CD4-positive, alpha-beta T cell treated with Interferon alpha-2 for 1 hour (primary cell): ENCODE measurements at places on chromosomes 12 and 14.

- no peak for DNase-seq
These were observed 483.3 kb downstream of the ZFP36L1 start for GRCh38 chr14:68309616-68310015.

GRCh38 chr14:99769799-99770198, 23.4 kb upstream of the EML1 start:
- DNase-seq, result no peak

DNA sequence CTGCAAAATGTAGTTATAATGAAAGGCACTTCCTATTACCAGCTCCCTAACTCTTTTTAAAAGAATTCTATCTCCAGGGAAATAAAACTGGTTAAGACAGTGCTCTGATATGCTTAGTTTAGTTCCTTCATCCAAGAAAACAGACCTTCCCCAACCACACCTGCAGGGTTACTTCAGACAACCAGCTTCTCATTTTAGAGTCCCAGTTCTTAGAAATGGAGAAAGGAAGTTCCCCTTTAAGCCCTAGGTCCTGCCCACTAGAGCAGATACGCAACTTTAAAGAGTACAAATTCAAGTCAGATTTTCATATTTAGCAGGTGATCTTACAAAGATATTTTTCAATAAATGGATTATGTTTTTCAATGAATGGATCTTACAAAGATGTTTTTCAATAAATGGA, 4.4 kb upstream of the WSB2 start:
- peak; percentile 37 for DNase-seq

DNA sequence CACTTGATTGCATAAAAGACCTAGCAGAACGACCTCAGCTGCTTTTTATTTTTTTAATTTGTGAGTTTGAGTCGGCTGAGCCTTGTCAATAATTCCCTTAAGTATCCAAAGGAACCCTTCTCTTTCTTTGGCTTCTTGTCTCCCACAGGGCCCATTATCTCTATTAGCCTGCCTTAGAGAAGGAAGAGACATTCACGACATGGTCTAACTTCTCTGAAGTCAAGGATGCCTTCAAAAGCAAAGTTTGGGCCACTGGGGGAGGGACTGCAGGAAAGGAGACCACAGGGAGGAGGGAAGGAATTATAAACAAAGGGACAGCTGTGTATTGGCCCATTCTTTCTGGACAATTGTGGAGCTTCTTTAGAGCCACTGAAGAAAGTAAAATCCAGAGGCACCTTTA, 126.4 kb downstream of the BRMS1L start:
- no peak for DNase-seq

- peak; percentile 60 for DNase-seq
These were observed 11.5 kb downstream of the ZFP36L1 start for GRCh38 chr14:68781161-68782021.

DNA sequence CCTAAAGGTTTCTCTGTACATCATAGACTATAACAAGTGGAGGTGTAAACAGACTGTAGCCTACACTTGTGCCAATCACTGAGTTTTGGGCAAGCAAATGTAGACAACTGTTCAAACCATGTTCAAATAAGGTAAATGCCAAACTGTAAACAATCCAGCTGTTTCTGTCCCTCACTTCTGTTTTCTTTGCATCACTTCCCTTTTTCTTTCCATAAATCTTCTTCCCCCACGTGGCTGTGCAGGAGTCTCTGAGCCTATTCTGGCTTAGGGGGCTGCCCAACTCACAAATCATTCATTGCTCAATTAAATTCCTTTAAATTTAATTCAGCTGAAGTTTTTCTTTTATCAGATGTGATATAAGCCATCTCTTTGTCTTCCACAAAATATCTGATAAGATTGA, 65.1 kb upstream of the CPM start:
- no peak for DNase-seq

DNA sequence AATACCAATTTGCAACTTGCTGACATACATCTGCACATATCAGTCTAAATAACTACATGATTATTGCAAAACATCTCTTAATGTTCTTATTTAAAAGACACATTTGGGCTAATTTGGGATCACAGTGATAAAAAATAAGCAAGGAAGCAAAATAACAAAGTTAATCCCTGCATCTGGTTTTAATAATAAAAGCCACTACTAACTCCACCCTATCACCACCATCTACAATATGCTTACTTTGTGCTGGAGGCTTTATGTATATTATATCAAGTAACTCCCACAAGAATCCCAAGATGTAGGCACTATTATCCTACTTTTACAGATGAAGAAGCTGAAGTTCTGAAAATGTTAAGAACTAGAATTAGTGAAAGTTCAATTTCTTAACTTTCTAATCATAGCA, 45.7 kb downstream of the TAOK3 start:
- no peak for DNase-seq

GRCh38 chr14:50397390-50398188, 908 bp upstream of the CDKL1 start:
- no peak for DNase-seq

- DNase-seq, result no peak
These were observed 37.0 kb downstream of the KCNC2 start for GRCh38 chr12:75172611-75173010.

DNA sequence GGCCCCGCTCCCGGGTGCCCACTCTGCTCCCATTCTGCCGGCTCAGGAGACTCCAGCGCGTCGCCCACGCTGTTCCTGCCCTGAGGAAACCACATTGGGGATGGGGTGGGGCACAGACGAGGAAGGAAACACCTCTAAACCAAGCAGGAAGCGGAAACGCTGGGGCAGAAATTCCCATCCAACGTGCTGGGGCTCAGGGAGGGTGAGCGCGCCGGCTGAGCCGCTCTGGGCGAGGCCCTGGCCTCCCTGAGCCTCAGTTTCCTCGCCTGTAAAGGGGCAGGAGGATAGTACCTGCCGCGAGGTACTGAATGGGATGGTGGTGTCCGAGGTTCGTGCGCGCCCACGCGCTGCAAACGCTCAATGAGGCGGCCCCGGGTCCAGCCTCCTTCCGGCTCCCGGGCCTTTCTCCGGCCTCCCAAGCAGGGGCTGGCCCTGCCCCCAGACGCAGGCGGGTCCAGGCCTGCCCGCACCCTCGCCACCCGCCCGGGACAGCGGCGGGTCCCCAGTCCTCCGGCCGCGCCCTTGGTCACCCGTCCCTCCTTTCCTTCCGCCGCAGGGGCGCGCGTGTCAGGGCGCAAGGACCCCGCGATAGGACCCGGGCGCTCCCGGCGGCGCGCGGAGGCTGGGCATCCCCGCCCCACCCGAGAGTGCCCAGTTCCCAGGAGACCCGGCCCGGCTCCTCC, 673 bp downstream of the BEGAIN start:
- no peak for DNase-seq

GRCh38 chr12:9872162-9872561, 3.0 kb upstream of the CLEC2B start:
- no peak for DNase-seq

GRCh38 chr14:89425931-89426330, 8.9 kb upstream of the FOXN3 start:
- DNase-seq, result no peak

GRCh38 chr12:123153906-123154305, 3.0 kb upstream of the PITPNM2 start:
- no peak for DNase-seq

- no peak for DNase-seq
These were observed 40.3 kb downstream of the PEX5 start for GRCh38 chr12:7229741-7230140.

DNA sequence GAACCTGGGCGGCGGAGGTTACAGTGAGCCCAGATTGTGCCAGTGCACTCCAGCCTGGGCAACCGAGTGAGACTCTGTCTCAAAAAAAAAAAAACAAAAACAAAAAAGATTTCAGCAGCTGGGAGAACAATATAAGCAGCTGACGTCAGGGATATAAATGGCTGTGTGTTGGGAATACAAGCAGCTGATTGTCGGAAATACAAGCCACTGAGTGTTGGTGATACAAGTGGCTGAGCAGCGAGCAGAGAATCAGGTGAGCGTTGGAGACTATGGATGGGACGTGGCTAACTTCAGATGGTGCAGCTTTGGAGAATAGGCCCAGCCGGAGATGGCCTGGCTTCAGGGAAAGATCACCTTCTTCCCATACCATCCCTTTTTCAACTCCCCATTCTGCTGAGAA, 32.0 kb downstream of the PSEN1 start:
- no peak for DNase-seq

DNA sequence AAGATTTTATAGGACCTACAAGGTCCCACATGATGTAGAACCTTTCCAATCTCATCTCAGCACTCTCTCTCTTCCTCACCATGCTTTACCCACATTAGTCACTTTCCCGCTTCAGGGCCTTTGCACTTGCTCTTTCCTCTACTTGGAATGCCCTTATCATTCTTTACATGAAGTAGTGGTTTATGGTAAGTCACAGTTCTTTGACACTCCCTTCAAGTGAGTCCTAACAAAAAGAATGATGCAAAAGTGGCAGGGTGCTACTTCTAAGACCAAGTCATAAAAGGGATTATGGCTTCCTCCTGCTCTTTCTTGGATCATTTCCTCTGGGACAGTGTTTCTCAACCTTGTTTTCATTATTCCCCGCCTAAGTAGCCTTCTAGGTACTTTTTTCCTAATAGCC, 13.1 kb downstream of the TMBIM4 start:
- no peak for DNase-seq

DNA sequence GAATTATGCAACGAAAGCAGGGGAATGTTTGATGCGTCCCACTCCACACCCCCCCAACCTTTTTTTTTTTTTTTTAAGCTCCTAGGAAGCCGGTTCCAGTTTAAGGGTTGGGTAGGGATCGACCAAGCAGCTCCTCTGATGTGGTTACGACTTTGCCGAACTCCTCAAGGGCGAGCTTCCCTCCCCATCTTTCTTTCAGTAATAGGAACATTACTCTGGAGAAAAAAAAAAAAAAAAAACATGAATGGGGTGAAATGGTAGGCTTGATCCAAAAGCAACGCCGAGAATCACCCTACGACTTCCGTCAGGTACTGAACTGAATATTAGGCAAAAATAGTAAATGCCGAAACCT, 9.6 kb downstream of the BMP4 start:
- DNase-seq, result no peak

- no peak for DNase-seq
These were observed 115.1 kb downstream of the TTC7B start for GRCh38 chr14:90700933-90701776.

DNA sequence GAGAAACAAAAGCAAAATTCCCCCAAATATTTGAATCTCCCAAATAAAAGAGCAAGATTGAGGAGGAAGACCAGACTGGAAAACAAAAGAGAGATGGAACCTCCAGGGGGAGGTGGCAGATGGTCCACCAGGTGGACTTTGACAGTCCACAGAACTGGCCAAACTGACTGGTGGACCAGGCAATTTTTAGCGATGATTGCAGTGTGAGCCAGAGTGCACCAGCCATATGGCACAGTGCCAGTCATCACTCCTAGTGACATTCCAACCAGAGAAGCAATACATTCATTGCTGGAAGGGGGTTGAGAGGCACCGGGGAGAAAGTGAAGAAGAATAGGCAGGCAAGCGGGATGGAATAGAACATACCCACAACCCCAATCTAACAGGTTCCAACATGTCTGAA, 182.9 kb downstream of the EXOC5 start:
- no peak for DNase-seq

GRCh38 chr12:112170376-112170775, 45.0 kb downstream of the TRAFD1 start:
- DNase-seq, result no peak
